Activated naive CD8-positive, alpha-beta T cell treated with anti-CD3 and anti-CD28 coated beads for 36 hours (primary cell): ENCODE measurements at places on chromosomes 3 and 15. TPM values are rescaled to one million over a fixed set of nuclear protein-coding genes. Genes with fewer than 3 reads are reported as not detected.

GRCh38 chr15:36284911-36285310 is 294.5 kb upstream of the CDIN1 start:
- no peak for DNase-seq
- H3K4me3 ChIP-seq = no peak overlapping the region
- H3K27me3 ChIP-seq = peaks cover 13% of the 10 kb centered on the region
- H3K36me3 ChIP-seq = no peaks in the 10 kb centered on the region

DNA sequence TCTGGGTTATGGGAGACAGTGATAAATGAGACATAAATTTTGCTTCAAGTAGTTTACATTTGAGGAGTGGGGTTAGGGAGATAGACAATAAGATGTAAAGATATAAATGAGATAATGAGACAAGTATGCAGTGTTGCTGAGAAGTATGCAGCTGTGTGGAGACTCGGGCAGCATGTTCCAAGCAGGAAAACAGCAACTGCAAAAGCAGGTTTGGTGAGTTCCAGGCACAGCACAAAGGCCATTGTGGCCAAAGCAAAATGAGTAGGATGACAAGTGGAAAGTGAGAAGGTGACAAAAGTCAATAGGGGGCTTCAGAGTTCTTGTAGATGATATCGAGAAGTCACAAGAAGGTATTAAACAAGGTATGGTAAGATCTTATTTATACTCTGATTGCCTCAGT is 259.1 kb upstream of the PEX5L start:
- no peaks in the 10 kb centered on the region for H3K36me3 ChIP-seq
- no peak for DNase-seq
- H3K27ac ChIP-seq = no peak overlapping the region
- H3K4me1 ChIP-seq = no peaks in the 10 kb centered on the region
- no peak overlapping the region for H3K4me3 ChIP-seq
- peaks cover 4% of the 10 kb centered on the region for H3K27me3 ChIP-seq

DNA sequence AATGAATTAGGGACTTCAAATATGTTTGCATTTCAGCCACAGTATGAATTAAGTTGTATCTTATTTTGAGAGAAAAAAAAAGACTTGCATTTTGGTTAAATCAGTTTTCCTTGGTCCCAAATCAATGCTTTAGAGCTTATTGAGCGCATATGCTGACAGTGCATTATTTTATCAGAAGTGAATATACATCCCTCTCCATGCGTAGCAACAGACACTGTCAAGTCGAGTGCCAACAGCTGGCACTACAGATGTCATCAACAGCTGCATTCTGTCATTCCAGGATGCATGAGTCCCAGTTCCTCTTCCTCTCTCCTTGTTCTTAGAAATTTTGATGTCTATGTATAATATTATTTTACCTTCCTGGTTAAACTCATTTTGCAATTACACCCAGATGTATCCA is 156.1 kb upstream of the FOXB1 start:
- H3K36me3 ChIP-seq = no peaks in the 10 kb centered on the region
- no peaks in the 10 kb centered on the region for H3K27me3 ChIP-seq
- H3K4me1 ChIP-seq = peaks cover 2% of the 10 kb centered on the region
- DNase-seq = no peak
- no peak overlapping the region for H3K4me3 ChIP-seq
- no peak overlapping the region for H3K27ac ChIP-seq

Gene FAM227B
- 2.9 TPM for total RNA-seq

Gene ANKRD63
- not detected for total RNA-seq

Gene MORC1
- not detected for total RNA-seq

Gene ABHD17C
- total RNA-seq = 6.0 TPM

DNA sequence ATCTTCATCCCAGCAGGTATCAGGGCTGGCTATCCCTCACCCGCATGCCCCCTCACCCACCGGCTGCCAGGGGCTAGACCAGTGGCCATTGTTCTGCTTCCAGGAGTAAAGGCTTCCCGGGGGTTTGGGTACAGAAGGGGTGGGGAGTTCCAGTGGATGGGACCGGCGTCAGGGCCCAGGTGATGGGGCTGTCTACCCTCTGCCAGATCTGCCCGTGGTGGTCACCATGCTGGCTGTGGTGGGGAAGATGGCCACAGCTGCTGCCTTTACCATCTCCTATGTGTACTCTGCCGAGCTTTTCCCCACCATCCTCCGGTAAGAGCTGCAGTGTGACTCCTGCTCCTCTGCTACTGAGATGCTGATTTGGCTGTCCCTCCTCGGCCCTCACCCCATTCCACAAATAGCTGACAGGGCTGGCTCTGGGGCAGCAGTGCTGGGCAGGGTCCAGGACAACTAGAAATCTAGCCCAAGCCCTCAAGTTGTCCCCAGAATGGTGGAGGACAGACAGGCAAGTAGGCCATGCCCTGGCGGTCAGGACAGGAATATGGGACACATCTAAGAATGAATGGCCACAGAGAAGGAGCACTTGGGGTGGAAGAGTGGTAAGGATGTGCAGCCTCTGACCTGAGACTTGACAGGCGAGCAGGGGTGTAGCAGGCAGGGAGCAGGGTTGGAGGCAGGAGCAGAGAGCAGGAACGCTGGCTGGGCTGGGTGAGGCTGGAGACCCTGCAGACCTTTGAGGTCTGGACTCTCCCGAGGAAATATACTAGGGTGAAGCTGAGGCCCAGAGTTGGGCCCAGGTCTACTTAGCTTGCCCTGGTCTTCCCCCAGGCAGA is 5.8 kb upstream of the SLC22A14 start:
- H3K27me3 ChIP-seq = no peaks in the 10 kb centered on the region
- H3K27ac ChIP-seq = no peak overlapping the region
- H3K36me3 ChIP-seq = peaks cover 4% of the 10 kb centered on the region
- H3K4me1 ChIP-seq = no peaks in the 10 kb centered on the region

- no peak overlapping the region for H3K27ac ChIP-seq
- no peaks in the 10 kb centered on the region for H3K4me1 ChIP-seq
- H3K4me3 ChIP-seq = no peak overlapping the region
- H3K27me3 ChIP-seq = no peaks in the 10 kb centered on the region
- no peak for DNase-seq
These were observed 38.4 kb downstream of the NDUFB4 start for GRCh38 chr3:120634539-120634938.

Gene GJD2
- total RNA-seq = not detected

Gene IGF1R
- 18.9 TPM for total RNA-seq

Gene GOLGA6A
- total RNA-seq = not detected

- no peak for DNase-seq
- peaks cover 4% of the 10 kb centered on the region for H3K4me1 ChIP-seq
- no peaks in the 10 kb centered on the region for H3K27me3 ChIP-seq
- H3K27ac ChIP-seq = no peak overlapping the region
These were observed 91.6 kb downstream of the FOXB1 start for GRCh38 chr15:60095711-60096110.

- H3K27me3 ChIP-seq = no peaks in the 10 kb centered on the region
- H3K4me3 ChIP-seq = no peak overlapping the region
- peaks cover 19% of the 10 kb centered on the region for H3K36me3 ChIP-seq
- H3K4me1 ChIP-seq = peaks cover 30% of the 10 kb centered on the region
These were observed 17.0 kb downstream of the PIK3CB start for GRCh38 chr3:138817695-138818094.

DNA sequence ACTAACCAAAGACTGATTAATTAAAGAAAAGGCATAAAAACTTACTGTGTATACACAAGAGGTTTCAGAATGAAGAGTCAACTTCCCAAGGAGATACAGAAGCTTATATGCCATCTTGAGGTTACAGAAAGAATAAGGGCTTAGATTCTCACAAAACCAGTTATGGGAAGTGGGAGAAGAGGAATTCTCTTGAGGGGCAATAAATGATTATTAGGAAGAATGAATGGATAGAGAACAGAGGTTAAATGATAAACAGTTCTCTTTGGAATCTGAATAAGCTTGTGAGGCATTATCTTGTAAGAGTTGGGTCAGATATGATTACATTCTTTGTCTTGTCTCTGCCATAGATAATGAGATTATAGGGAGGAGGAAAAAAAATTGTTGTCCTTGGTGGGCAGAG is 126.7 kb upstream of the SPATA16 start:
- no peak overlapping the region for H3K4me3 ChIP-seq
- no peaks in the 10 kb centered on the region for H3K27me3 ChIP-seq
- H3K36me3 ChIP-seq = no peaks in the 10 kb centered on the region
- no peak for DNase-seq
- H3K4me1 ChIP-seq = no peaks in the 10 kb centered on the region

DNA sequence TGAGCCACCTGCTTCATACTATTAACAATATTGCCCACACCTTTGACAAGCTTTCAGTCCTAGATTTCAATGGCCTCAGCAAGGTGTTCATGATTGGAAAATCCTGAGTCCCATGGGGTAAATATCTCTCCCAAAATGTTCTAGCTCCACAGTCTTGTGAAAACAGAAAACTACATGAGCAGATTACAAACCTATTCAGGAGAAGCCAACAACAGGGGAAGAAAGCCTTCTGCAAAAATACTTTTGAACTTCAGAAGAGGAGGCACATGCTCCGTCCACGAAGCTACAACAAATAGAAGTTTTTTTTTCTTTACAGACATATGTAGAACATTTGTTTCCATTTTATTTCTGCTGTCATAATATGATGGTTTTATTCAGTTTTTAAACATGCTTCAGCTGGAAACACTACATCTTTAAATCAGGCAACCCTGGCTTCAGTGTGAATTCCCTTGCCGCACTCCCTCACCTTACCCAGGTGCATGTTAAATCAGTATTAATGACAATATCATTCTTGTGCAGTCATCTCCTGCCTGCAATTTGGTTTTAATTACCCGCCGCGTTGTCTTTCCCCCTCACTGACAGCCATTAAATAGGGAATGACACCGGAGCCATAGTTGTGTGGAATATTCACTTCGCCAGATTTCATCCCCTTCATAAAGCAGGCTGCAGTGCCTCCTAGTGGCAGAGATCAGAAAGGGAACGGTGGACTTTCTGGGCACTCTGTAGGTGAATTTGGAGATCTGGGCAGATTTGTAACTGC is 725.5 kb upstream of the ARRDC4 start:
- H3K27ac ChIP-seq = no peak overlapping the region
- H3K27me3 ChIP-seq = peaks cover 19% of the 10 kb centered on the region
- no peaks in the 10 kb centered on the region for H3K4me1 ChIP-seq
- no peaks in the 10 kb centered on the region for H3K36me3 ChIP-seq
- H3K4me3 ChIP-seq = no peak overlapping the region

DNA sequence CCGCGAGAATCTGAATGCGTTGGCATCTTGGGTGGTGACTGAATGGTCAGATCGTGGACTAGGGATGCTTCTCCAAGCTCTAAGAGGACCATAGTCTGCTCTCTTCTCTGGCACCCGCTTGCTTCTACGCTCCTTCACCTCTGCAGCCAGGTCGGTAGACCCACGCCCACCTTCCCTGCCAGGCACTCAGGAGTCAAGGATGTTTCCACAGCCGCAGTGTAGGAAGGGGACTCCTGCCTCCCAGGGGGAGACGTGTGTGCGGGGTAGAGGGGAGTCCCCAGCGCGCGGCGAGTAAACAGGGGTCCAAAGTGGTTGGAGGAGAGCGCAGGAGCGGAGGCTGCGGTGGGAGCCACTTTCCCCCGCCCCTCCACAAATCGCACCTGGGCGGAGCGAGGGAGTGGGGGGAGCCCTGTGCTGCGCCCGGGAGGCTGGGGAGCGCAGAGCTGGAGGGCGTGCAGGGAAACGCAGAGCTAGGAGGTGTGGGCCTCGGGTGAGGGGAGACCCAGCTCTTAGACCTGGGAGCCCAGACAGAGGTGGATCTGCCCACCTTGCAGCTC is 1.7 kb downstream of the LRRC3B start:
- peaks cover 5% of the 10 kb centered on the region for H3K4me1 ChIP-seq
- peaks cover 50% of the 10 kb centered on the region for H3K27me3 ChIP-seq
- H3K36me3 ChIP-seq = no peaks in the 10 kb centered on the region
- no peak overlapping the region for H3K4me3 ChIP-seq

DNA sequence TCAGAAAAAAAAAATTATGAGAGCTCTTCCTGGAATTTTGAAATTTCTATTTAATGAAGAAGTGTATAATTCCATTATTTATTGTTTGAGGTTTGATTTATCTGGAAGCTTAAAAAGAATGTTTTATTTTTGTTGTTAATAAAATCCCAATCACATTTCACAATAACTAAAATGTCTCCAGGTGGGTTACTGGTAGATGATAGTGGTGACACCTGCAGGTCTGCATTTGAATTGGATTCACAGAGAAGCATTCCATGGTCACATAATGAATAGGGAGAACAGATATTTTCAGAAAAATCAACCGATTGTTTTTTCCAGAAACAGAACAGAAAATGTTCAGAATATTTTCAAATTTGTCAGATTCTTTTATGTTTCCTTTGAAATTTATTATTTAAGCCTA is 48.3 kb downstream of the ASB7 start:
- H3K27me3 ChIP-seq = no peaks in the 10 kb centered on the region
- H3K4me1 ChIP-seq = peaks cover 3% of the 10 kb centered on the region
- no peak overlapping the region for H3K4me3 ChIP-seq
- no peak for DNase-seq
